ENCODE measurements at places on chromosomes 7 and 10.
A peak's percentile ranks its signal among the peaks of the same experiment; 100 is the strongest.

- DNase-seq: no peak
Observed at GRCh38 chr10:88466786-88467185, 116.3 kb downstream of the RNLS start.

- no peak for DNase-seq
Observed at GRCh38 chr10:88805361-88805760, 2.8 kb downstream of the LIPM start.

- peak; percentile 31 for DNase-seq
Observed at GRCh38 chr7:474605-475424, 44.8 kb downstream of the PDGFA start.

DNA sequence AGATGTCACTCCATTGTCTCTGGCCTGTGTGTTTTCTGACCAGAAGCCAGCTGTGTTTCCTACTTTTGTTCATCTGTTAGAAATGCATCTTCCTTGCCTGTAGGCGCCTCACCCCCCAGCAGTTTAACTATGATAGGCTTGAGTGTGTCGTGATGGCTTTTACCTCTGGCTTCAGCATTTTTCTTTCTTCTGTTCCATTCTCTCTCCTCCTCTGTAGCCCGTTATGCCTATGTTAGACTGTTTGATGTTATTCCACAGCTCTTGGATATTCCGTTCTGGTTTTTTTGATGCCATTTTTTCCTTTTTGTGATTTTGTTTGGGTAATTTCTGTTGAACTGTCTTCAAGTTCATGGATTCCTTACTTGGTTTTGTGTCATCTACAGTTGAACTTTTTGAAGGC lies 17.9 kb downstream of the MMP21 start:
- DNase-seq: no peak

DNA sequence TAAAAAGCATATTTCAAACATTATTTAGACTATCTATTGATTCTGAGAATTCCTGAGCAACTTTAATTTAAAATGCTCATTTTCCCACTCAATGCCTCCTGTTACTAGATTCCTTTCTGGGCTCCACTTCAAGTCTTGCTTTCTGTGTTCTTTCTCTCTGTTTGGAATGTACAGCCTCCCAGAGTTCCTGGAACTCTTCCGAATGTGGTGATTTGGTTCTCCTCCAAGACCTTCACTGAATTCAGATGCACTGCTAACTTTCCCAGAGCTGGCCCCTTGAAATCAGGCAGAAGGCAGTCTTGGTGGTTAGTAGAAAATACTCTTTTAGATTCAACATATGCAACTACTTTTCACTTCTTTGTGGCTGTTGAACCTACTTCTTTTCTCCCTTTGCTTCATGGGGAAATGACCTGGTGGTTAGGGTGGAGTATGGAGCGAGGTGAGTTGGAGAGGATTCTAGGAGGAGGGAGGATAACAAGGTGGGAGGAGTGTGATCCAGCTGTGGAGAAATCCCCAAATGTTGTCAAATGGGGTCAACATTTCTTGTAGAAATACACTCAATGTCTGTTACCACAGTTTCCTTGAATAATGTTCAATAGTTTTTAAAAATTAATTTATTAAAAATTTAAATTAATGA lies 27.9 kb upstream of the CCDC7 start:
- no peak for DNase-seq

GRCh38 chr10:50837095-50837494 lies 48.3 kb downstream of the A1CF start:
- no peak for DNase-seq

DNA sequence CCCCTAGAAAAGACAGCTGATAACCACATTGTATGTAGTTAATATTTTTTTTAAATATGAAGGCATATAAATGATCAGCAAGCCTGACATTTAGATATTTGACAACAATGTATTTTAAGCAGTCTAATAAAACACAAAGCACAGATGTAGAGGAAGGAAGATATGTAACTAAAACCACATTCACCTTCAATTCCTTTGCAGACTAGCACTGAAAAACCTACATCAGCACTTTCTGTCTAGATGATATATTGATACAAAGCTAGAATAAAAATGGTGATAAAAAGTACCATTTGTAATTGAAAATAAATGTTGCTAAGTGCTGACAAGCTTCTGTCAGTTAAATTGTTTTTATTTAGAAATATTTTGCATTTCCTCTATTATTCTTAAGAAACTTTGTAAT lies 153.6 kb downstream of the IMMP2L start:
- no peak for DNase-seq

DNA sequence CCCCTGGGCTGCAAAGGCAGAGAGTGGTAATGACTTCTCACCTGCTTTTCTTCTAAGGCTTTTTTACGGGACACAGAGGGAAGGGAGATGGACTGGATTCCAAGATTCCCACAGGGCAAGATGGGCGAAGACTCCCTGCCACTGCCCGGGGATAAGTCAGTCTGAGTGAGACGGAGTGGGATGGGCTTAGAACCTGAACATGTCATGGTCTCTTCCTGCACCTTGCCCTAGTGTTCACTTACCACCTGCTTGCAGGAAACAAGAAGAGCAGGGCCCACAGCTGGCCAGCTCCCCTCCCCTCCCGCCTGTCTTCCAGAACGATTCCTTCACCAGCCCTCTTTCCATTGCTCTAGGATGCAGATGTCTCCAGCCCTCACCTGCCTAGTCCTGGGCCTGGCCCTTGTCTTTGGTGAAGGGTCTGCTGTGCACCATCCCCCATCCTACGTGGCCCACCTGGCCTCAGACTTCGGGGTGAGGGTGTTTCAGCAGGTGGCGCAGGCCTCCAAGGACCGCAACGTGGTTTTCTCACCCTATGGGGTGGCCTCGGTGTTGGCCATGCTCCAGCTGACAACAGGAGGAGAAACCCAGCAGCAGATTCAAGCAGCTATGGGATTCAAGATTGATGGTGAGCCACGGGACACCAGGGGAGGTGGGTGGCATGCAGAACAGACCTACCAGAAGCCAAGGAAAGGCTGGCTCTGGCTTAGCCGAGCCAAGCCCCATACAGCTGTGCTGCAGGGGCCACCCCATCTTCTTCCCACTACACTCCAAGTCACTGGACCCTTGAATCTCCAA lies 1.3 kb downstream of the SERPINE1 start:
- no peak for DNase-seq

- no peak for DNase-seq
Observed at GRCh38 chr10:93165367-93165766, 91.7 kb downstream of the CYP26A1 start.

DNA sequence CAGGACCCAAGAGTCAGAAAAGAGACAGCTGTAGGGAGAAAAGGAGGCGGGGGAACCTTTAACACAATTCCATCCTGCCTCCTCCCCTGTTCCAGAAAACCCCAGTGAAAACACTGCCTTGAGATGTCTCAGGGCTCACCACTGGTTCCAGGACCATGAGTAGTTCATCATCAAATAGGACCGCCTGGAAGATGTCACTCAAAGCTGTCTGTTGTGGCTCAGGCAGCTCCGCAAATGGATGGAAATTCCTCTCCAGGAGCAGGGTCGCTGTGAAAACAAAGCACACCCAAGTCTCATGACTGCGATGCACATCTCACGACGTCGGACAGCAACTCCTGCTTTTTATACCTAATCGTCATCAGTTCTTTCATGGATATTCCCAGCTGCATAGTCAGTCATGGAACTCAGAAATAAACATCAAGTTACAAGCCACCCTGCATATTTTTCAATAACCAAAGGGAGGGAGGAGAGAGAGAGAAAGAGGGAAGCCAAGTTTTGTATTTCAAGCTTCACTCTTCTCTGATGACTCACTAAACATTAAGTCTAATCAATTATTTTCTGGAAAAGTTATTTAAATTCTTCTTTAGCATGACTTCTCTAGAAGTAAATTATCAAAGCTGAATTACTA lies 49.2 kb downstream of the GSDME start:
- no peak for DNase-seq

GRCh38 chr7:149286811-149287400 lies 24.9 kb downstream of the ZNF783 start:
- DNase-seq: peak; percentile 85

- no peak for DNase-seq
Observed at GRCh38 chr7:141468341-141468740, 82.9 kb upstream of the AGK start.

DNA sequence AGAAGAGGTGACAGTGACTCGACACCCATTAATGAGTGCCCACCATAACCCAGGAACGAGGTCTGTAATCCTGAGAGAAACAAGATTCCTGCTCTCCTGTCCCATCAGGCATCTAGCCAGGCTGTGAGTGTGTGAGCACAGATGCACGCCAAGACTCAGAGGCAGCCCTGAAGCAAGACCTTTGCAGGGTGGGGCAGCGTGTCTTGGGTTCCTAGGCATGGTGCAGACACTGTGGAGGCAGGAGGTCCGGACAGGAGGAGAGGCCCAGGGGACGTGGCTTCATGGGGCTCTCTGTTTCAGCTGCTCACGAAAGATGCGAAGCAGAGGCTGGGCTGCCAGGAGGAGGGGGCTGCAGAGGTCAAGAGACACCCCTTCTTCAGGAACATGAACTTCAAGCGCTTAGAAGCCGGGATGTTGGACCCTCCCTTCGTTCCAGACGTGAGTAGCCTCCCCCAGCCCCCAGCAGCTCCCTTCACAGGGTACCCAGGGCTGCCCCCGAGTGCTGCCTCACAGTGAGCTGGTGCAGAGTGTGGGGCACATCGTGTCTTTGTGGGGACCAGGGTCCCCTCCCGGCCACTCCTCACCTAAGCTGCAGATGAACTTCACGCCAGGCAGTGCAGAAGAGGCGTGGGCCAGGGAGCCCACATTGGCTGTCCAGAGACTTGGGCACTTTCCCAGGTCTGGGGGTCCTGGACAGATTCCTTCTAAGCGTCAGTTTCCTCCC lies 94.5 kb downstream of the RGS10 start:
- no peak for DNase-seq

DNA sequence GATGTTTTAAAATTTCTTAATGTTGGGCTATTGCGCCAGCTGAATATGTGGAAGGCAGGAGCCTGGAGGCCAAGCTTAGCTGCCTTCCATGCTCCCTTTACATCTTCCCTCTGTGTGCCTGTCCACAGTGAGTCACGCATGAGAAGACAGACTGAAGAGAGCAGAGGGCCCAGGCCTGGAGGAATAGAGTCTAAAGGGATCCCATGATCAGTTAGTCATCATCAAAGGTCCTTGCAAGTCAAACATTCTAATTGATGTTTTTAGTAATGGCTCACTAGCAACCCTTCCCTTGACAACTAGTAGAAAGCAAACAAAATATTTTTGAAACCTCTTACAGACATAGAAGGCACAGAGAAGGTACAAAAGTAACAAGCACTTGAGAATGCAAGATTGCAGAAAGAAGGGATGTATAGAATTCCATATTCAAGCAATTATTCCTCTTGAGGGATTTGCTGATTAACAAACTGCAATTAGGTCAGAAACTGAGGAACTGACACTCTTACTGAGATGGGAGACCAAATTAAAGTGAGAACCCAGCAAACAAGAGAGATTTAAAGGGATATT lies 30.7 kb upstream of the APBB1IP start:
- DNase-seq: no peak

- DNase-seq: peak; percentile 82
Observed at GRCh38 chr10:77533887-77534278, 103.7 kb downstream of the KCNMA1 start.

DNA sequence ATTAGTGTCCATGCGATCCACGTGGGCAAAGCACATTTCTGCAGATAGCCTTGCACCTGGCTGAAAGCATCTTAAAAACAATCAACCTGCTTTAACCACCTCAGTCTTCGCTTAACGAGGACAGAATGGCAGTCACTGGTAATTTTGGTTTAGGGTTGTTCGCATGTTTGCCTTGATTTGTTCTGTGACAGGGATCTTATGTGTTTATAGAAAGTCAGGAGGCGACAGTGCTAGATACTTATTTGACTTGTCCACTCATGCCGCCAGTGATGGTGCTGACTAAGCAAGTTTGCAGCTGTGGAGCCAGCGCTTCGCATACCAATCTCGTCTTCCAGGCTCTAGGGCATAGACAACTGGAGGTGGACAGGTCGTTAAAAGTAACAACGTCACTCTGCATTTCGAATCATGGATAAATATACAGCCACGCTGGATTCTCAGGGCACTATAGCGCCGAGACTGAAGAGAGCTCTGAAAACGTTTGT lies 1.2 kb upstream of the TMEM243 start:
- DNase-seq: no peak

DNA sequence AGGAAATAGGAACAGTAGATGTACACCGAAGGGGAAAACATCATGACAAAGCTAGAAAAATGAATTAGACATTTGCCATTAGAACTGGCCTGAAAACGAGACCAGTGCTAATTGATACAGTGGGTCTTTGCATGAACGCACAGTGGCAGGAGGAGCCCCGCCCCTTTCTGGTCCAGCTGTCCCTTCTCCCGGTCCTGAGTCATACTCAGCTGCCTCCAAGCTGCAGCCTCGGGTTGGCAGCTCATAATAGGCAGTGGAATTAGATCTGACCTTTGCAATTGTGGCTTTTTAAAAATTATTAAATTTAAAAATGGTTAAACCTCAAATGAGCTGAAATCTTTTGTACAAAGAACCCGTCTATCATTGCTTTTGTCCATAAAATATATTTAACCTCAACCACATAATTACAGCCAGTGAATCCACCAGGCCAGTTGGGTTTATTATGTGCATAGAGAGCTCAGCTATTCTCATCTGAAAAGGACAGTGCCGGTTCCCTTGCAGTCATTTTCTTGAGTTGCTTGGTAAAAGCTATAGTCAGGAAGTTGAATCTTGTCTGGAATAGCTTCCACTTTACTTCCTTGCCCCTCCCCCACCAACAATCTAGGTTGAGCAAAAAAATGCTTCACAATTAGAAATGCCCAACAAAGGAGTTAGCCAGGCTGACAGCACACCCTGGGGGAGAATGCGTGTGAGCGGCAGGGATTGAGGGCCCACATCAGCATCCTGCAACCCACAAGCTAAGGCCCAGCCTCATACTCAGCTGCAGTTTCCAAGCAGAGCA lies 147.1 kb downstream of the BUB3 start:
- DNase-seq: no peak

DNA sequence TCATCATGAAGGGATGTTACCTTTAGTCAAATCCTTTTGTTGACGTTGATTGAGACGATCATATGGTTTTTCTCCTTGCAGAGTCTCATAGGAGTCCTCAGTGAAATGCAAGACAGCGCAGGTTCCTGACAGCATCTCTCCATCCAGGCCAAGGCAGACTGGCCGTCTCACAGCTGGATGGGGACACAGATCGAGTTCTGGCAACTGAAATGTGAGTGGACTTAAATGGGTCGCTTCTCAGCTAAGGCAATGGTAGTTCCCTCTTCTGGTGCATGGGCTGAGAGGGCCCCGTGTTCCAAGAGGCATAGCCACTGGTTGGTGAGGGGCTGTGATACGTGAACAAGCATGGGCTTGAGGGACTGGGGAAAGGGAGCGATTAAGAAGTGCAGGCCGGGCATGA lies 99.3 kb upstream of the CPXM2 start:
- peak; percentile 27 for DNase-seq

- no peak for DNase-seq
Observed at GRCh38 chr10:36220151-36220550, 578.1 kb upstream of the FZD8 start.

- DNase-seq: no peak
Observed at GRCh38 chr7:131071786-131072504, 255.7 kb upstream of the MKLN1 start.

- no peak for DNase-seq
Observed at GRCh38 chr10:78028438-78029268, 662 bp downstream of the POLR3A start.

- DNase-seq: no peak
Observed at GRCh38 chr10:13404305-13404759, 56.2 kb upstream of the SEPHS1 start.
